ENCODE measurements at places on chromosomes 5 and 9.

DNA sequence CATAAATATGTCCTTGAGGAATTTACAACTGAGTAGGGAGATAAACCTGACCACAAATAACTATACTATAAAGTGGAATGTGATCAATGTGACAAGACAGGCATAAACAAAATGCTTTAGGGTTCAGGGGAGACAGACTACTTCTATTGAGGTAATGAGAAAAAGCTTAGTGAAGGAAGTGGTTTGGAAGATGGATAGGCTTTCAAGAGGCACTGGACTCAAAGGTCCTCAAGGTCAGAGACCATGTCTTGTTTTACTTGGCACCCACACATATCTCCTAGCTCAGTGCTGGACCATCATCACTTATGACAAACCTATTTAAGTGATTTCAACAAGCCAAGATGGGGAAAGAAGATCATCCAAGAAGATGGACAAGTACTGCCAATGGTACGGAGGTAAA lies 257.8 kb downstream of the BNC2 start:
- no peaks in the 10 kb centered on the region for H3K4me1 ChIP-seq
- H3K4me3 ChIP-seq = no peak overlapping the region
- no peak overlapping the region for H3K27ac ChIP-seq
- H3K36me3 ChIP-seq = no peaks in the 10 kb centered on the region

DNA sequence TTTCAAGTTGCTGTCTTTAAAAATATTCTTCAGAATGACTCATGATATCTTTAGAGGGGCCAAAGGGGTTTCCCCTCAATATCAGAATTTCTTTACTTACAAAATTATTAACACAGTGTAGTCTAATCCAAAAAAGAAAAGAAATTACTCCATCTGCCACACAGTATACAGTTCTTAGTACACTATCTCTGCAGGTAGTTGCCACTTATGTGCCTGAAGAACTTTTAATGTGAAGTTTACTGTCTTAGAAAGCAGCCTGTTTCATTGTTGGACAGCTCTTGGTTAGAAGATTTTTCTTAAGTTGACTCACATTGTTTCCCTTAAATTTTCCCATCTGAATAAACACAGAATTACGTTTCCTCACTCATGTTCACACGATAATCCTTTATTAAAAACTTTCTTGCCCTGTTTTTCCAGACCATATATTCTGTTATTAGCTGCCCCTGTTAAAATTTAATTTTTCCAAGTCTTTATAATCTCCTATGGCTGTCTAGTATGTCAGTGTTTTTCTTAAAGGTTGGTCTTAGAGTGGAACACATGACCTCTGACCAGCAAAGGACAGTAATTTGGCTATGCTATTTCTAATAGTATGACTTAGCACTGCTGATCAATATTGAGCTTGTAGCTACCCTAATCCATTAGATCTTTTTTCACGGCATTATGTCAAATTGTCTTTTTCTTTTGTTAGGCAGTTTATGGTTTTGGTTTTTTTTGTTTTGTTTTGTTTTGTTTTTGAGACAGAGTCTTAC lies 21.8 kb upstream of the FKTN start:
- no peaks in the 10 kb centered on the region for H3K36me3 ChIP-seq
- no peak overlapping the region for H3K4me3 ChIP-seq
- peaks cover 5% of the 10 kb centered on the region for H3K4me1 ChIP-seq
- no peak for DNase-seq
- H3K27me3 ChIP-seq = peaks cover 2% of the 10 kb centered on the region
- no peak overlapping the region for H3K27ac ChIP-seq

DNA sequence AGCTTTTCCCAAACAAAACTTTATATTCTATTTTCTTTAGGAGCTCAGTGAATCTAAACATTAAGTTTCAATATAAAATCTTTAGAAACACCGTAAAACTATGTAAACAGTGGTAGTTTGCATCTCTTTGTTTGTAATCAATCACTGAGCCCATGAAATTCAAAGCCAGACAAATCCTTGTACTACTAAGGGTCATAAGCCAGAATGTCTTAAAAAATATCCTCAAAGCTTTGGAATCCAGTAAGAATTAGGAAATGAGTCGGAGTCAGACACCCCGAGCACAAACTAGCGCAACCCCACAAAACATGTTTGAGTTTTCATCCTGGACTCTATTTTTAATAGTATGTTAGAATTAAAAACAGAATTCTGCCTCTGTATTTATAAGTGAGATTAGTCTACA lies 153.8 kb downstream of the HSPA4 start:
- H3K4me3 ChIP-seq = no peak overlapping the region
- DNase-seq = no peak
- H3K4me1 ChIP-seq = no peaks in the 10 kb centered on the region
- peaks cover 10% of the 10 kb centered on the region for H3K27me3 ChIP-seq

- H3K27ac ChIP-seq = no peak overlapping the region
- no peak overlapping the region for H3K4me3 ChIP-seq
- no peaks in the 10 kb centered on the region for H3K27me3 ChIP-seq
- H3K4me1 ChIP-seq = no peaks in the 10 kb centered on the region
- no peak for DNase-seq
Measured at GRCh38 chr5:168702511-168702910, 123.3 kb upstream of the PANK3 start.

GRCh38 chr5:173919443-173919842 lies 31.3 kb downstream of the CPEB4 start:
- H3K27me3 ChIP-seq = no peaks in the 10 kb centered on the region
- peaks cover 2% of the 10 kb centered on the region for H3K36me3 ChIP-seq
- DNase-seq = no peak

- no peak overlapping the region for H3K27ac ChIP-seq
- H3K27me3 ChIP-seq = no peaks in the 10 kb centered on the region
- H3K4me3 ChIP-seq = no peak overlapping the region
- no peaks in the 10 kb centered on the region for H3K36me3 ChIP-seq
Measured at GRCh38 chr9:78714576-78714975, 417.7 kb downstream of the PSAT1 start.

DNA sequence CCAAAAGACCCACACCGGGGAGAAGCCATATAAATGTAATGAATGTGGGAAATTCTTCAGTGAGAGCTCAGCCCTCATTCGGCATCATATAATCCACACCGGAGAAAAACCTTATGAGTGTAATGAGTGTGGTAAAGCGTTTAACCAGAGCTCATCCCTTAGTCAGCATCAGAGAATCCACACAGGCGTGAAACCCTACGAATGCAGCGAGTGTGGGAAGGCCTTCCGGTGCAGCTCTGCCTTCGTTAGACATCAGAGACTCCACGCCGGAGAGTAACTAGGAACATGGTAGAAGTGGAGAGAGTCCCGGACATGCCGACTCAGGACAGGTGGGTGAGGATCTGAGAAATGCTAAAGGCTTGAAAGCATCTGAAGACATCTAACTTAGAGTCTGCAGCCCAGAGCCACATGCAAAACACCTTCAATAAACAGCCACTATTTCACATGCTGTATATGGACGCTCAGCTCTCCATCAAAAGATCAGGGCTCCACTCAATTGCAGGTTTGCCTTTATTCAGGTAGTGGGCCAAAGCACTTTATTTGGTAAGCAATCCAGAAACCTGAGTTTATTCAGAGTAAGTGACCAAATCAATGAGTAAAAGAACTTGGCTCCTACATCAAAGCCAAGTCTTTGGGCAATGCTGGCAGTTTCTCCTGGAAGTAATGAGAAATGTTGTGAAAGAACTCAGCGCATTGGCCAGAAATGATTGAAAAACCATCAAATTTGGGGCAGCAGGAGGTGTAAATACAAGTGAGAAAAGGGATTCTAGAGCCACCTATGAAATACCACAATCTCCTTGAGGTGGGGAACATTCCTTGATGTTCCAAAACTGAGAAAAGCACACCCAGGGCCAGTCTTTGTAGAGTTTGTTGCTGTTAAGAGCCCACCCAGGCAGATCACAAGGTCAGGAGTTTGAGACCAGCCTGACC lies 6.0 kb downstream of the RPL12 start:
- H3K27ac ChIP-seq = no peak overlapping the region
- no peak for DNase-seq
- no peak overlapping the region for H3K4me3 ChIP-seq
- H3K36me3 ChIP-seq = peaks cover 95% of the 10 kb centered on the region
- no peaks in the 10 kb centered on the region for H3K27me3 ChIP-seq

GRCh38 chr9:6525326-6526045 lies 112.5 kb downstream of the UHRF2 start:
- H3K27ac ChIP-seq = no peak overlapping the region
- no peaks in the 10 kb centered on the region for H3K27me3 ChIP-seq
- no peak for DNase-seq
- no peak overlapping the region for H3K4me3 ChIP-seq
- H3K4me1 ChIP-seq = no peaks in the 10 kb centered on the region
- H3K36me3 ChIP-seq = peaks cover 14% of the 10 kb centered on the region

DNA sequence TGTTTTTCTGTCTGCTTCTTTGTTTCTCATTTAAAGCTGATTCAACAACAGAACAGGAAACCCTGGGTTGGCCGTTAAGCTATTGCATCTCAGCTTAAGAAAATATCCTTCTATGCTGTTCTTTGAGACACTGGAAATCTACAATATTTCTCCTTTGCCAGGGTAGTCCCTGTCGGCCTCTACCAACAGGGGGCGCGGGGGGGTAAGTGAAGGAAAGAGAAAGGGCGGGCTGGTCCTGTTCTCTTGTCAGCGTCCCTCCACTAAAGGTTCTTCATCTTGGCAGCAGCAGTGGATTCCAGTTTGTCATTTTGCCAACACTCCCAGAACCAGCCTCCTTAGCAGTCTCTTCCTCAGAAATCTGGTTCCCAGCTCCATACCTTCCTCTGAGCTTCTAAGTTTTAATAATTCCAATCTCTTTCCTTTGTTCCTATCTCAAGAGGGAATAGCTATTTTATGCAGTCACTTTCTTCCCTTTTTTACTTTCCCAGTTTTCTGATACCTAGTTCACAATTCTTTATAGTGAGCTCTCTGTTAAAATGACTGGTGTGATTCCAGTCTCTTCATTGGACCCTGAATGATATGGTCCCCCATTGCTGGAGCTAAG lies 222.3 kb downstream of the GLIS3 start:
- no peak overlapping the region for H3K27ac ChIP-seq
- peaks cover 1% of the 10 kb centered on the region for H3K27me3 ChIP-seq
- no peaks in the 10 kb centered on the region for H3K36me3 ChIP-seq
- peaks cover 5% of the 10 kb centered on the region for H3K4me1 ChIP-seq
- H3K4me3 ChIP-seq = no peak overlapping the region

- DNase-seq = no peak
- no peaks in the 10 kb centered on the region for H3K27me3 ChIP-seq
- H3K4me3 ChIP-seq = no peak overlapping the region
Measured at GRCh38 chr5:131587541-131587940, 47.5 kb downstream of the RAPGEF6 start.

DNA sequence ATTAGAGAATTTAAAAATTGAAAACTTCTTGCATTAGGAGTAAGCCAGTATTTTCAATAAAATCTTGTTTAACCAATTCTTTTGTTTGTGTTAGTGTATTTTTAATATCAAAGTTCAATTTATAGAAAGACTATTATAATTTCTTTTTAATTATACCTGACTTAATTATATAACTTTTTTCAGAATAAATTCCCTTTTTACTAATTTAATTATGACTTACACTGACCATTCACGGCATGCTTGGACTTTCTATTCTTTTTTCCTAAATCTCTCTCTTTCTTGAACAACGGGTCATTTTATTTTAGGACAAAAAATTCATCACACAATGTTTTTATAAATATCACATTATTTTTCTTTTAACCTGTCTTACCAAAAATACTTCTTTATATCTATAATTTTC lies 555.3 kb upstream of the PTGER4 start:
- peaks cover 11% of the 10 kb centered on the region for H3K4me1 ChIP-seq
- H3K27ac ChIP-seq = no peak overlapping the region
- H3K4me3 ChIP-seq = no peak overlapping the region
- H3K36me3 ChIP-seq = peaks cover 14% of the 10 kb centered on the region
- no peak for DNase-seq
- no peaks in the 10 kb centered on the region for H3K27me3 ChIP-seq

DNA sequence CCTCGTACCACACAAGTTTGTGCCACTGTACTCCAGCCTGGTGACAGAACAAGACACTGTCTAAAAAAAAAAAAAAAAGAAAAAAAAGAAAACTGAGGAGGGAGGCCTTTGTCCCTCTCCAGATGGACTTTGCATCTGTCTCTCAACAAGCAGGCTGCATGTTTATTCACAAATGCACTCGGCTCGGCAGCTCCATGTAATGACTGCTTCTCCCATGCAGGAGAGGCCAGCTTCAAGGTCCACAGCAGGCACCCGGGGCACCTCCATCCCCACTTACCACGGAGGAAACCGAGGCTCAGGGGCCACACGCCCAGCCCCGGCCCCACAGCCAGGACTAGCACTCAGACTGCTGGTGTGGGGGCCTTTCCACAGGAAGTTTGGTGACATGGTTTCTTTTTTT lies 13.1 kb upstream of the NCS1 start:
- H3K27ac ChIP-seq = no peak overlapping the region
- H3K4me3 ChIP-seq = no peak overlapping the region

GRCh38 chr5:177495243-177496060 lies 2.0 kb downstream of the PDLIM7 start:
- H3K27ac ChIP-seq = no peak overlapping the region
- H3K27me3 ChIP-seq = peaks cover 15% of the 10 kb centered on the region
- peaks cover 28% of the 10 kb centered on the region for H3K4me1 ChIP-seq

DNA sequence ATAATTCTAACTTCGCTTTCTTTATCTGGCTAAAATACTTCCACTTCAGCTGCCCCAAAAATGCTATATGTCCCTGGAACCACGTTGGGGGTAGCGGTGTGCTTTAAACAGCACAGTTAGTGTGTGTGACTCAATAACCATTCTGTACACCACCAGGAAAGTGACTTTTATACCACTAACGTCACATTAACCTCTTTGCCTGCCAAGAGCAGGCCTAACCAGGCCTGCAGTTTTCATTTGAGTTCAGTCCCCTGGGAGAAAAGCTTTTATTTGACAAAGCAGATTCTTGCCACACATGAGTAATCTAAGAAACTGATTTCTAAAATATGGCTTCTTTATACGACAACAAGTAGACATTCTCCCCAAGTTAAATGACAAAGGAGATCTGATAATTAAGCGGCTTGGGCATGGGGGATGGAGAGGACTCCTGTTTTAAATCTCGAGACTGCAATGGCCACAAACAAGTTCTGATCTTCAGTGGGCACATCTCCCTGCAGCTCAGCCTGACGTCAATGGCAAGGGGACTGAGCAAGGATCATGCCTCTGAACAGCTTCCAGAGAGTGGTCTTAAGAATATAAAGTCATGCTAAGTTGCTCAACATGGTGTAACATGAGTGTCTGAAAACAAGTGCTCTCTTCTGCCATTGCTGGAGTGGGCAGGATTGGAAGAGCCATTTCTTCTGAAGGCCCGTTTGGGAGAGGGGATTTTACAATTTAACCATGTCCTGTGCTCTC lies 91.8 kb downstream of the GLIS3 start:
- no peak overlapping the region for H3K4me3 ChIP-seq
- no peak for DNase-seq
- no peaks in the 10 kb centered on the region for H3K36me3 ChIP-seq
- H3K4me1 ChIP-seq = no peaks in the 10 kb centered on the region
- no peak overlapping the region for H3K27ac ChIP-seq

- no peak for DNase-seq
- H3K27me3 ChIP-seq = no peaks in the 10 kb centered on the region
Measured at GRCh38 chr5:151868451-151868850, 56.2 kb downstream of the GLRA1 start.
